ENCODE measurements at places on chromosomes 11 and 22.
A peak's percentile ranks its signal among the peaks of the same experiment; 100 is the strongest.

- no peak overlapping the region for H3K4me3 ChIP-seq
- no peaks in the 10 kb centered on the region for H3K4me1 ChIP-seq
- no peak overlapping the region for H3K27ac ChIP-seq
- H3K36me3 ChIP-seq: no peaks in the 10 kb centered on the region
These were observed 238.7 kb upstream of the PLET1 start for GRCh38 chr11:112499153-112499880.

DNA sequence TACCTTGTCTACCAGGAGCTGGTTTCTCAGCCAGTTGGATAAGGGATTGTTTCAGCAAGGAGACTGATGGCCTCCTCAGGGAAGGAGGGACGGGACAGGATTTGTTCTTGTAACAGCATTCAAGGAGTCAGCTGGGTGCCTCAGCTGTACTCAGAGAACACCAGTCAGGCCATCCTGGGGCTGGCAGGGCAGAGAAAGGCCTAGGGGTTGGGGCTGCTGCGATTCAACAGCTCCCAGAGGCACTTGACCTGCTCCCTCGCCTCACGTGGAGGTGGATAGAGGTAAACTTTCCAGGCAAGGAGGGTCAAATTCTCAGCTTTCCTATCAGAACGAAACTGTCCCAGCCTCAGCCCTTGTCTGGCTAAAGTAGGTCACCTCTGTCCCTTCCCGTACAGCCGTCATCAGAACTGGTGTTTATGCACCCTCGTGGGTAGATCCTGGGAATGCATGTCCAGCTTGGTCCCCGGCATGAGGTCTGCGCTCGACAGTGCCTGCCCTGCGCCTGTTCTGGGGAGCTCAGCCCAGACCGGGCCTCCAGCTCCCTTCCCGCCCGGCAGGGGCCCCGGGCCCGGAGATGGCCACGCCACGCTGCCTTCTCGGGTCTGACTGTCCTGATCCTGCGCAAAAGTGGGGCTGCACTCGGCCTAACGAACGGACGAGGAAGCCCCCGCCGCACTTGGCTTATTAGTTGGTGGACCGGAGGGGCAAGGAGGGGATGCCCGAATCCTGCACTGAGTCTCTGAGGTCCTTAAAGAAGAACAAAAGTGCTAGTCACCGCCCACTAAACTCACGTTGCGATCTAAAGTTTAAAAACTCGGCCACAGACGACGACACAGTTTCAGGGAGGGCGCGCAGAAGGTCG is 762 bp upstream of the CCDC134 start:
- H3K4me3 ChIP-seq: peak overlapping the region; percentile 98
- peaks cover 36% of the 10 kb centered on the region for H3K4me1 ChIP-seq
- no peaks in the 10 kb centered on the region for H3K27me3 ChIP-seq

DNA sequence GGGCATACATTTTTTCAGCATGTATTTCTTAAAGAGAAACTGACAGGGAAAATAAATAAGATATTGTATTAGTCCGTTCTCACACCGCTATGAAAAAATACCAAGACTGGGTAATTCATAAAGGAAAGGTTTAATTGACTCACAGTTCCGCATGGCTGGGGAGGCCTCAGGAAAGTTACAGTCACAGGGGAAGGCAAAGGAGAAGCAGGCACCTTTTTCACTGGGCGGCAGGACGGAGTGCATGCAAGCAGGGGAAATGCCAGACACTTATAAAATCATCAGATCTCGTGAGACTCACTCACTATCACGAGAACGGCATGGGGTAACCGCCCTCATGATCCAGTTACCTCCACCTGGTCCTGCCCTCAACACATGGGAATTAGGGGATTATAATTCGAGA is 44.2 kb downstream of the PPFIA1 start:
- H3K4me3 ChIP-seq: no peak overlapping the region
- H3K4me1 ChIP-seq: peaks cover 10% of the 10 kb centered on the region
- no peak overlapping the region for H3K27ac ChIP-seq

- H3K4me1 ChIP-seq: peaks cover 3% of the 10 kb centered on the region
- H3K4me3 ChIP-seq: no peak overlapping the region
- no peaks in the 10 kb centered on the region for H3K27me3 ChIP-seq
- H3K27ac ChIP-seq: no peak overlapping the region
- DNase-seq: no peak
These were observed 301.2 kb downstream of the CTTN start for GRCh38 chr11:70699294-70700221.

DNA sequence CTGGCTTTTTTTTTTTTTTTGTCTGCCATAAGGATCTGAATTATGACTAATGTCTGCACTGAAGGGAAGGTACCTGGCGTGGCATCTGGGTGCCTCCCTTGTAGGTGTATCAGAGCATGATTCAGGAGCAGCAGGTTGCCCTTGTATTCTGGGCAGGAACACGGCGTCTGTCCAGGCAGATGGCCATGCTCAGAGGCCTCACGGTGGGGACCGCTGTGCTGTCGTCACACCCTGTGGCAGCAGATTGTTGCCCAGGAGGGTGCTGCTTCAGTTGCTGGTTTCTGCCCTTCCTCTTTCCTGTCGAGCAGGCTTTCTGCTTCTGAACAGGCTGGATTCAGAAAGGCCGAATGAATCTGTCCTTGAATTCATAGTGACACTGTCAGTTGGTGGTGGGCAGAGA is 11.0 kb downstream of the ZNRF3 start:
- H3K36me3 ChIP-seq: no peaks in the 10 kb centered on the region
- peaks cover 14% of the 10 kb centered on the region for H3K27me3 ChIP-seq
- H3K4me1 ChIP-seq: peaks cover 27% of the 10 kb centered on the region
- DNase-seq: no peak
- H3K4me3 ChIP-seq: no peak overlapping the region

- H3K27ac ChIP-seq: peak overlapping the region; percentile 9
- DNase-seq: peak; percentile 92
- peaks cover 2% of the 10 kb centered on the region for H3K27me3 ChIP-seq
These were observed 11.7 kb downstream of the RASD2 start for GRCh38 chr22:35552196-35552842.

GRCh38 chr22:39457556-39458443 is 988 bp downstream of the MGAT3 start:
- H3K27ac ChIP-seq: no peak overlapping the region
- H3K4me3 ChIP-seq: peak overlapping the region; percentile 66
- peaks cover 21% of the 10 kb centered on the region for H3K36me3 ChIP-seq
- H3K4me1 ChIP-seq: peaks cover 28% of the 10 kb centered on the region
- peaks cover 29% of the 10 kb centered on the region for H3K27me3 ChIP-seq
- DNase-seq: no peak

DNA sequence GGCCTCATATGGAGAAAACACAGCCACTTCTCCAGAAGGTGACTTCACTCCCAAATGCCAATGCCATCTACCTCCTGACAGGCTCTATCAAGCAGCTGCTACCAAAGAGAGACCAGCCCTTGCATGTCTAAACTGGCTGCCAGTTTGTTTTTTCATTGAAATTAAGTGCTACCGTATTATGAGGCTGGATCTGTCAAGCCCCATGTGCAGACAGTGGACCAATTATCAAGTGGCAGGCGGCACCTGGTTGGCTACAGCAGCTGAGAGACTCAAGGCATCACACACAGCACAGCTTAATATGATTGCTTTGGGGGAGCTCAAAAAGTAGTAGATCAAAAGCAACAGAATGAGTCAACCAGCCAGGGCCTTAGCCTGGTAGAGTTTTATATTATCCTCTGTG is 1293.0 kb upstream of the TENM4 start:
- no peak for DNase-seq
- H3K4me3 ChIP-seq: no peak overlapping the region
- no peaks in the 10 kb centered on the region for H3K36me3 ChIP-seq
- H3K4me1 ChIP-seq: no peaks in the 10 kb centered on the region
- no peak overlapping the region for H3K27ac ChIP-seq

DNA sequence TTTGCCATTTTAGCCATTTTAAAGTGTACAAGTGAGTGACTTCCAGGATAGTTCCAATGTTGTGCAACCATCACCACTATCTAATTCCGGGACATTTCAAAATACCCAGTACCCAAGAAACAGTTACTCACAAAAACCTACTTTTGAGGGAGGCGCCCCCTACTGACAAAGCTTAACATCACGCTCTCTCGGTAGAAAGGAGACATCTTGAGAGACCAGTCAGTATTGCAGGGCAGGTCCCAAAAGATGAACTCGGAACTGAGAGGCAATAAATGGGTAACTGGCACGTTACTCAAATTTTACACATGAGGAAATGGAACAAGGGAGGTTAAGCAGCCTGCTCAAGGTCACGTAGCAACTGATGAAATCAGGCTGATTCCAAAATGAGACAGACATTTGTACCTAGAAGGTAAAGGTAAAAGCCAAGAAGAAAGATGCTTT is 50.0 kb upstream of the POU2AF1 start:
- no peak overlapping the region for H3K4me3 ChIP-seq
- DNase-seq: peak; percentile 79
- H3K27ac ChIP-seq: no peak overlapping the region
- no peaks in the 10 kb centered on the region for H3K36me3 ChIP-seq

- no peak overlapping the region for H3K4me3 ChIP-seq
- no peak overlapping the region for H3K27ac ChIP-seq
- H3K27me3 ChIP-seq: no peaks in the 10 kb centered on the region
- no peak for DNase-seq
These were observed 198.9 kb upstream of the ZC3H12C start for GRCh38 chr11:109894242-109894641.

DNA sequence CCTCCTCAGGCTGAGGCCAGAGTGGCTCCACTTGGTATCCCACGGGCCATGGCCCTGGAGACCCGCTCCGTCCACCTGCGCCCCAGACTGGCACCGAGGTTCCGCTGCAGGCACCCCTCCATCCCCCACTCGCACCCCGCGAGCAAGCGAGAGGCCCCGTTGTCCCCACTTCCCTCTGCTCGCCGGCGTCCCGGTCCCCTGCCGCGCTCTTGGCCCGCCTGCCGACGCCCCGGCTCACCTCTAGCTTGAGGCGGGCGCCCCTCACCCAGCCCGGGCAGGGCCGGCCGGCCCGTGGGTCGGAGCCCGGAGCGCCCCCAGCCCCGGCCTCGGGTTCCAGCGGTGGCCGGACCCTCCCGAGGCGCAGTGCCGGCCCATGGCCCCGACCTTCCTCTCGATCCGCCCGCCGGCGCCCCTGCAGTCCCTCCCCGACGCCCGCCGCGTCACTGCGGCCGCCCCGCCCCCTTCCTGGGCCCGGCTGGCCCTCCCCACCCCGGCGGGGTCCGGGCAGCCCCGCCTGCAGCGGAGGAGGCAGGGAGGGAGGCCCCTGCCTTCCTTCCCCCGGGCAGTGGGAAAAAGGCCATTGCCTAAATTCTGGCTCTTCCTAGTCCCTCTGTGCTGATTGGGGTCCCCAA is at the start of gene PITPNM1:
Gene PITPNM1, minus strand, starts transcription at position 414 of the 632 bp plus-strand sequence. CDS start 1,183 bp downstream, outside the sequence.
- H3K27ac ChIP-seq: peak within 1 kb of the TSS; percentile 94
- peak; percentile 79 for DNase-seq
- H3K4me3 ChIP-seq: peak within 1 kb of the TSS; percentile 89
- H3K36me3 ChIP-seq: peaks cover 44% of the 10 kb centered on the region
- no peaks in the 10 kb centered on the region for H3K27me3 ChIP-seq
- H3K4me1 ChIP-seq: peaks cover 49% of the 10 kb centered on the region
